ENCODE measurements at places on chromosomes 12 and 14.

GRCh38 chr14:101077481-101078074 lies 174.1 kb upstream of the RTL1 start:
- DNase-seq, result no peak

DNA sequence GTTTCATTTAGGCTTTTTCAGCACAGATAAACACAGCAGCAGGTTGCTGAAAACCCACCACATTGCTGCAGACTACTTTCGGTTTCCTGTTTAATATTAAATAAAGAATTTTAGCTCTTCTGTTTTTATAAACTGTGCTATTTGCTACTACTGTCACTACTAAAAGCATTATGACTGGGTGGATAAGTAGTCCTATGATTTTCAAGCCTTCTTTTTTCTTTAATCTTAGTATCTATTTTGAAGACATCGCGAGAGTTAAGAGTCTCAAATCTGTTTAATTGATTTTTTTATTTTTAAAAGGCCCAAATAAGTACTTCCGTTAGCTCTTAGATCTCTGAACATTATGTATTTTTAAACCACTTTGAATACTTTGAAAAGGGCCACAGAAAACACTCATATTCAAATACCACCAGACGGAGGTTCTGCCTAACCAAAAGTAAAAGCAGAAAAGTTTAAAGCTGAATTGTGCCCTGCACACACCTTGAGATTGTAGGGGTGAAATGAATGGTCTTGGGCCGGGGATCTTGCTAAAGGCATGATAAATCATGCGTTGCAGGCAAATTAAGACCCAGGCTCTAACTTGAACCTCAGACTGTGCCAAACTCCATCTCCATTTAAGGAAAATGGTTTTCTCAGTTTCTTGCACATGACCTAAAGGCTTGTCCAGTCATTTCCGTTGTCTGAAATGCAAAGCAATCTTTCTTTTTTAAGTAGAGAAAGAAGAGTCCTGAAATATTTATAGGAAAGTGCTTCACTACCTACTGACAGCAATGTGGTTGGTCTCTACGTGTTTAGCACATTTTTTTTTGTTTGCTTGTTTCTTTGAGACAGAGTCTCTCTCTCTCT lies 13.6 kb upstream of the FOXN3 start:
- DNase-seq, result no peak

DNA sequence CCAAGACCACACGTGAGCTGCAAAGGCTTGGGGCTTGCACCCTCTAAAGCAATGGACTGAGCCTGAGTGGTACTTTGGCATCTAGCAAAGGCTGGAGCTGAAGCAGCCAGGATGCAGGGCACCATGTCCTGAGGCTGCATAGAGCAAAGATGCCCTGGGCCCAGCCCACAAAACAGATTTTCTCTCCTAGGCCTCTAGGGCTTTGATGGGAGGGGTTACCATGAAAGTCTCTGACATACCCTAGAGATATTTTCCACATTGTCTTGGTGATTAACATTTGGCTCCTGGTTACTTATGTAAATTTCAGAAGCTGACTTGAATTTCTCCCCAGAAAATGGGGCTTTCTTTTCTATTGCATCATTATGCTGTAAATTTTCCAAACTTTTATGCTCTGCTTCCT lies 438.3 kb downstream of the SLC16A7 start:
- no peak for DNase-seq

- no peak for DNase-seq
These were observed 43.1 kb downstream of the FRS2 start for GRCh38 chr12:69513297-69513696.

DNA sequence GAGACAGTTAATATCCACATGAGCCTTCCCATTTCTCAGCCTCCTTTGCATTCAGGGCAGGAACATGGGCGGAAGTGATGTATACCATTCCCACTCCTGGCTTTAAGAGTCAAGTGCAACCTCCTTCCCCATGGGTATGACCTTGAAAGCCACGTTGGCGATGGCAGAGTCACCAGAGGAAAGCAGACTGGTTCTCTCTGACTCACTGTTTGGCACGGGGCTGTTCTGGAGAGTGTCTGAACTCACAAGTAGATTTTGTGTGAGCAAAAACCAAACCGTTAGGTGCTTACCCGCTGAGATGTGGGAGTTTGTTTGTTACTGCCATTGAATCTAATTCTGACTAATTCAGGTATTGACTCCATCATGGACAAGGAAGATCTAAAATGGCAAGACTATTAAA lies 36.7 kb upstream of the PZP start:
- DNase-seq, result peak; percentile 26

DNA sequence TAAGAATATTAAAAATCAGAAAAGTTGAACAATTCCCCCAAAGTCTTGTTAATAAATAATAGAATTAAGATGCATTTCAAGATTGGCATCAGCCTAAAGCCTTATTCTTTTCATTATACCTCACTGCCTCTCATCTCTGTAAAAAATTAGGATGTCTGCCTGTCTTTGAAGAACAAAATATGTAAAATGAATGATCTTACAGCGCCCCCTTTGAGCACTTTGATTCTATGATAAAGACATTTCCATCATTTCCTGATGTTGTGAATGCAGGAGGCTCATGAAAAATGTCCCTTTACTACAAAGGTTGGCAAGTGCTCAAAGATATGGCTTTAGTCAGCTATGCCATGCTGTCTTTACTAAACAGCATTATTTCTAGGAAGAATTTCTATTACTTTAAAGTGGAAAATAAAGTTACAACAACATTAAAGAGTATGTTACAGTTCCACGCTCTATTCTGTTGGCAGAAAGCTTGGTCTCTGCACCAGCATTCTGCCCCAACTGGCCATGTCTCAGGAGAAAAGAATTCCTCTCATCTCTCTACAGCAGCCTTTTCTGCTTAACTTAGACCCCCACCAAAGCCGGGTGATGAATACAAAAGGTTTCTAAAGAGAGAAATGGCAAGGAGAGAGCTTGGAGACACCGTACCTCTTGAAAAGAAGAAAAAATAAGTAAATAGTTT lies 95.1 kb downstream of the LLPH start:
- DNase-seq, result peak; percentile 33

DNA sequence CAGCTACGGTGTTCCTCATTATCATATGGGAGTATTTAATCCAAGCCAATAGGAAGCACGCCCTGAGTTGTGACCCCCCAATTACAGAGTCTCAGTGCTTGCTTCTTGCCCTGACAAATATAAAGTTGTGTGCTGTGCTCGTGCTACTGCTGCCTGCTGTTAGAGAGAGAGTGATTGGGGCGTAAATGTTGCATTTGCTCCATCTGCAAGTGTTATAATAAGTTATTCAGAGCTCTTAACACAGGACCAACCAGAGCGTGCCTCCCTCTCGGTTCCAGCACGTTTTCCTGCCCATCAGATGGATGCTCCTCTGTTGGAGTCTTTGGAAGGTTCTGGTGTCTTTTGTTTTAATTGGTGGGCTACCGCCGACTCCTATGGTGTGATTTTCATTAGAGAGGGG lies 81.4 kb downstream of the TESC start:
- DNase-seq, result no peak

DNA sequence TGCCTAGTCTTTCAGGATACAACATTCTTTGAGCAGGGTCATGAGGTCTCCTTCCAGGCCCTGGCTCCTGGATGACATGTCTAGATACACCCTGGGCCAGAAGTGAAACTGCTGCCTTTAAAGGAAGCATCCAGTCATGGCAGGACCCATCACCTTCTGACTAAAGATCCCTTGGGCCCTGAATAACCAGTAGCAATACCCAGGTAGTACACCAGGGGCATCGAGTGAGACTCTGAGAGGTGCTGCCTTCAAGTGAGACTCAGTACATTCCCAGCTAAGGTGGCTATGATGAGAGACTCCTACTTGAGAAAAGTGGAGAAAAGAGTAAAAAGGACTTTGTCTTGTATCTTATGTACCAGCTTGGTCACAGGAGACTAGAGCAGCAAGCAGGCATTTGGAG lies 23.5 kb downstream of the OR6C68 start:
- DNase-seq, result no peak

- no peak for DNase-seq
These were observed 54.7 kb downstream of the DDX51 start for GRCh38 chr12:132089407-132089910.

GRCh38 chr12:25546318-25546717 lies 6.8 kb downstream of the LMNTD1 start:
- DNase-seq, result no peak

DNA sequence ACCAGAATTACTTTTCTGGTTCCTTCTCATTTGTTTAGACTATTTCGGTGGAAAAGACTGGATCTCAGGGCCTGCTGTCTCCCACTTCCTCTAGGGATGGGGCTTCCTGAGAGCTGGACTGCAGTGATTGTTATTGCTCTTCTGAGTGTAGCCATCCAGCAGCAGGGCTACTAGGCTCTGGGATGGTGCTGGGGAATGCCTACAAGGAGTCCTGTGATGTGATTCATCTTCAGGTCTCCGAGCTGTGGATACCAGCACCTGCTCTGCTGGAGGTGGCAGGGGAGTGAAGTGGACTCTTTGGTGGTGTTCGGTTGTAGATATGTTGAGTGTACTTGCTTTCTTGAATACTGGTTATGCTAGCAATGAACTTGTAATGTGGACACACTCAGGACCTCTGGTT lies 42.7 kb downstream of the AEBP2 start:
- no peak for DNase-seq

DNA sequence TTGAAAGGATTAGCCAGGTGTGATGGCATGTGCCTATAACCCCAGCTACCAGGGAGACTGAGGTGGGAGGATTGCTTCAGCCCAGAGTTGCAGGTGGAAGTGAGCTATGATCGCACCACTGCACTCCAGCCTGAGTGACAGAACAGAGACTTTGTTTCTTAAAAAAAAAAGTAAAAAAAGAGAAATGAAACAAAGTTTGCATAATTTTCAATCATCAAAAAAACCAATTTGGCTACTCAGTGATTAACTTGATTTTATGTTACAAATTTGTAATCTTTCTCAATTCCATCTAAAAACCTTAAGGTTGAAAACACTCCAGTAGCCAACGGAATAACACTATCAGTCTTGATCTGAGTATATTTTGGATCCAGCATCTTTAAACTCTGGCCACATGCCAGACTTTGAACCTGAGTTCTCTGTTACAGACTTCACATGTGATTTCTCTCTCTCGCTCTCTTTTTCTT lies 12.6 kb upstream of the DENND5B start:
- DNase-seq, result no peak

- no peak for DNase-seq
These were observed 9.9 kb downstream of the DYRK2 start for GRCh38 chr12:67658486-67658885.

DNA sequence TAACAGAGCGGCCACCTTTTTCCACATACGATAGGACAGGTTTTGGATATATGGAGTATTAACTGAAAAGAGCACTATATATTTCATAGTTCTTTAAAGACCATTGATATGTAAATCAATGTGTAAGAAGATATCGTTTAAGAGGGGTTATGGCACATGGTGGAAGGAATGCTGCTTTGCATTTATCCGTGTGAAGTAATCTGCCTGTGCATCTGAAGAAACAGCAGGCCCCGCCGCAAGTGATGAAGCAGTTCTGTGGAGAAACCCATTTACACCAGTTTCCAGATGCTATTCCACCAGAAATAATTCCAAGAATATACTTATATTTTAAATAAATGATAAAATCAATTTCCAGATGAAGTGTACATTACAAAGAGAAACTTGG lies 72.4 kb downstream of the BICD1 start:
- no peak for DNase-seq
